ENCODE measurements at places on chromosomes 4 and X.

GRCh38 chr4:158098802-158099201 lies 74.0 kb downstream of the GASK1B start:
- no peak for DNase-seq

DNA sequence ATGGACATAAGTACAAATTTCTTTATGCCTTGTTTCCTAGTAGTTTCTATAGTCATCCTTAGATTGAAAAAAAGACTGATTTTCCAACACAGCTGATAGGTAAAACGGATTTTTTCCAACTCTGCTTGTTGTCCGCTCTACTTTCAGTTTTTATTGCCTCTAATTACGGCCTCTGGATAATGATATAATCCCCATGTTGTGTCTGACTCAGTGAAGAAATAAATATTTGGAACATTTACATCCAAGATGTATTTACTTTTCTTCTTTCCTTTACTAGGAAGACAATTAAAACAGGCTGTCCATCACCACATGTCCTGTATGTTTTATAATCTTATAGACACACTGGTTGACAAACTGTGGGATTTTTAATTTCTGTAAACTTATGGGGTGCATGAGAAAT lies 6.8 kb upstream of the CXCL3 start:
- DNase-seq: no peak

DNA sequence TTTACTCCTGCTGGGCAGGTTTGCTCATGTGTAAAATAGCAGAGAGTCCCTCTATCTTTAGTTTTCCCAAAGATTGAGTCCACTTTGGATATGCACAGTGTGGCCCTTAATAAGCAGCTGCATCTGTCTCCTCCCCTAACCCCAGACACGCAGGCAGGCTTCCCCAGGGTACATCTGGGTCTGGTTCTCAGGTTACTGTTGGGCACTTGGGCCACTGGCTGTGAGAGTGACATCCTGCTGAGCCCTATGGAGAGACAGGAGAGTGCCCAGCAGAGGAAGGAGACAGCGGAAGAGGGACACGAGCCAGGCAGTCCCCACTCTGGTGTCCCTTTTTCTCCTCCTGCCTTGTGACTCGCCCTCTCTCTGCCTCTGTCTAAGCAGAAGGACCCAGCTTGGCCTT lies 16.0 kb downstream of the XK start:
- DNase-seq: no peak

GRCh38 chr4:22962295-22962694 lies 269.6 kb downstream of the GBA3 start:
- peak; percentile 1 for DNase-seq

DNA sequence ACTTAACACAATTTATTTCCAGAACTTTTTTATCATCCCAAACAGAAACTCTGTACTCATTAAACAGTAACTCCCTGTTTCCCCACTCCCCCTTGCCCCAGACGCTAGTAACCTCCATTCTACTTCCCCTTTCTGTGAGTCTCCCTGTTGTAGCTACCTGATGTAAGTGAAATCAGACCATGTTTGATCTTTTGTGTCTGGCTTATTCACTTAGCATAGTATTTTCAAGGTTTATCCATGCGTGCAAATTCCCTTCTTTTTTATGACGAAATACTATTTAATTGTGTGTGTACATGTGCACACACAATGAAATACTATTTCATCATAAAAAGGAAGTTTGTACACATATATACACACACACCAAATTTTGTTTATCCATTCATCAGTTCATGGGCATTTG lies 5.2 kb downstream of the PKD2 start:
- peak; percentile 20 for DNase-seq

DNA sequence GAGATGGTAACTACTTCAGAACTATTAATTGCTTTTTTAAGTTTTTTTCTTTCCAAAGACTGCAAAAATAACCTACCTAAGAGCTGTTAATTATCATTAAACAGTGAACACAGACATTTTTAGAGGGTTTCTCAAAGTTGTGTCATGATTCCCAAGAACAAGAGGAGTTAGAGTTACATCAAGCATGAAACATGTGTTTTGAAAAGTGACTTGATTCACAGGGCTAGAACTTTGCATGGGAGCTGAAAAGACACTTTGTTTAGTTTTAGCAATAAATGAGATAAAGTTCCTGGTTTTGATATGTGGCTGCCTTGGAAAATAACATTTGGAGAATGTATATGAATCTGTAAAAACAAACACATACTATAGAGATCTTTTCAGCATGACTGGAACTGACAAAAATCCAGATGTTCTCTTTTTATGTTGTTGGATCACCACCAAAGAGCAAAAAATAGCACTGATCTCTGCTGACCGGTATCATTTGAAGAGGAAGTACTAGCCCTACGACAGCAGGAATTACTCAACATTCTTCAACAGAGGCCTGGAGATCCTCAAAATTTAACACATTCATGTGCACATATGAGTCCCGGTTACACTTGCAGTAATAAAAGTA lies 173.0 kb upstream of the PCDH18 start:
- no peak for DNase-seq

DNA sequence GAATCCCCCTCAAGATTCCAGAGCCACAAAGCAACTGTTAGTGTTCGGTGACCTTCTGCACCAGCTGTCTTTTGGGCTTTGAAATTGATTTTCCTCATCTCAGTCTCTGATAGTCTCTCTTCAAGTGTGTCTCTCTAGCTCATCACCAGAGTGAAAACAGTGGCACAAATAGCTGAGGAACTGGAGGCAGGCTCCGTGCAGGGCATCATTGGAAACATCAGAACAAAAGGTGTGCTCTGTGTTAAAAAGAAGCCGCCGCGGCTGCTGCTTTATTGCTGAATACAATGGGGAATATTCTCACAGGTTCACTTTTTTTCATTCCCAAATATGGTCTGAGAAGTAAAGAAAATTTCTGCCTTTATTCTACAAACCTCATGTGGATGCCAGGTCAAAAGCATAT lies 297.5 kb downstream of the DCTD start:
- no peak for DNase-seq

GRCh38 chr4:20260821-20261220 lies 9.1 kb downstream of the SLIT2 start:
- no peak for DNase-seq

DNA sequence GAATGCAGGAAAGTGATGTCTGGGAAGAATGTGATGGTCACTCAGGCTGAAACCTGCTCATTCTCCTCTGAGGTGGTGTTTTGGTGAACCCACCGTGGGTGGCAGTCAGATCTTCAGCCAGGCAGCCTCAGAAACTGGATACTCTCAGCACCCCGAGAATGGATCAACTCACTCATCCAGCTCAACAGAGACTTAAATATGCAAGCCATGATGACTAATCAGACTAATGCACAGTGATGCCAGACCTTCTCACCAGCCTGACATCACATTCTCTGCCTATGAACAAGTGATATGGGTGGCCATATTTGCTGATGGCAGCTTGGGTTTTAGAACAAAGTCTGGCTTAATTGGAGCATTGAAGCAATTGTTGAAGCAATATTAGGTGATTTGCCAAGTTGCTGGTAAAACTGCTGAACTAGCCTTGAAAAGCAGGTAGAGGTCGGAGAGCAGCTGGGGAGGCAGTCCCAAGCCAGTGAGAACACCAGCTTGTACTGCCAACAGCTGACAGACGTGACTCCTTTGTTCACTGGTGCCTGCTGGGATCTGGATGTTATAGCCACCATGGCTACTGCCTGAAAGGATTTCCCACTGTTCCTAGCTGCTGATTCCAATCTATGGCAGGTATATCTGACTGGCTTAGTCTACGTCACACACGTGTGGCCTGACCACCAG lies 608.1 kb downstream of the MID1IP1 start:
- no peak for DNase-seq

DNA sequence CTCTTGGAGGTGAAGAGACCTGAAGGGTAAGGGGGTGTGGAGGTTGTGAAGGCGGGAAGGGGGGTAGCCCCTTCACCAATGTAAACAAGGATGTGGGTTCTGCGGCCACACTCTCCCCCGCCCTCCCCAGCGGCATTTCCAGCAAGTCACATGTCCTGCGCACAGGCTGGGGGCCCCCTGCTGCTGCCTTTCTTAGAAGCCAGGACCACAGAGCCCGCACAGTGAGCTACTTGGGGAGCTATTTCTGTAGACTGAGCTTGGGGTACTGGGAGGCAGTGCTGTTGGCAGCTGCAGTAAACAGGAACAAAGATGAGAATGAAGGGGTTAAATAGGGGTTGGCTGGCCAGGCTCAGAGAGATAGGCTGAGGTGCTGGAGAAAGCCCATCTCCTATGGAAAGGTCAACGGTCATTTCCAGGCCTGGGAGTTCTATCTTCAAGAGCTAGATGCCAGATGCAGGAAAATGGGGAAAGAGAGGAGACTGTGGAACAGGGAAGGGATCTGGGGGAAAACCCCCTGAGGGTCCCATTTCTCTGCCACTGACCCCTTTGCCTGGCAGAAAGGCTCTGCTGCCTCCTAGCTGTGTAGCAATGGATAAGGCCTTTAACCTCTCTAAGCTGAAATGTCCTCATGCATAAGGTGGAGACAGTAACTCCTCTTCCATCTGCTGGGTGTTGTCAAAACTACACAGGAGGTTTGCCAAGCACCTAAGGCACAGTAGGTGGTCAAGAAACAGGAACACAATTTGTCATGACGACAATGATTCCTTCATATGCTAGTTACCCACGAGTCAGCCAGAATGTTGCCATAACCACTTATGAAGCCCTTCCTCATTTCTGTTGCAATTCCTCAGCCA lies 18.5 kb upstream of the PIM2 start:
- DNase-seq: peak; percentile 95

GRCh38 chr4:40178672-40179071 lies 18.2 kb upstream of the RHOH start:
- DNase-seq: no peak

DNA sequence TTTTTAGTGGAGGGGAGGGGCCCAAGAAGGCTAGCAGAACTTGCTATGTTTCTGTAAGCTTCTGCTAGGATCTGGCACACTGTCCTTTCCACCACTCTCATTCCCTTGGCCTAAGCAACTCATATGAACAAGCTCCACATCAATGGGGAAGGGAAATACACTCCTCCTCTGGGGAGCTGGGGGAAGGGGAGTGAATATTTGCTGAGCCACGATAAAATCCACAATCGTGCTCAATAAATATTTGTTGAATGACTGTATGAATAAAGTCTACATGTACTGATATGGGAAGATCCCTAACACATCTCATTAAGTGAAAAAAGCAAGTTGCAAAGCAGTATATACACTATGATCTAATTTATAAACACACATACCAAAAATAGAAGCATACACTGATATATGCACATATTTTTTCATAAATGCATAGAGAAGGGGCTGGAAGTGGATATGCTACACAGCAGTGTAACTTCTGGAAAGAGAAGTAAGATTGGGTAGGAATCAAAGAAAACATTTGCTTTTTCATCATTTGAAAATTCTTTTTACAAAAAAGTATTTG lies 95.8 kb upstream of the EFHC2 start:
- no peak for DNase-seq

DNA sequence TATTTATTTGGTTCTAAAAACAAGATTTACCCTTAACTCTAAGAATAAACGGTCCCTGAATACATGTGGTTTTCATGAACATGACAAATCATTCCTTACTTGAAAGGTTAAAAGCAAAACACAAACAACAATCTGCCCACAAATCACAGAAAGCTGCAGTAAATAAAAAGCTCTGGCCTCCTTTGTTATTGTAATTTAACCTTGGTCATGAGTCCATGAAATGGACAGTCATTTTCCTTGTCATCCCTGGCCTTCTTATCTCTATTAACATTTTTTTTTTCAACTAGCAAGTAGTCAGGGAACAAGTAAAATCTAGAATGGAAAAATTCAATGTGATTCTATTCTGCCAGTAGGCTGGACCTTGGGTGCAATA lies 92.7 kb downstream of the SCD5 start:
- DNase-seq: no peak

DNA sequence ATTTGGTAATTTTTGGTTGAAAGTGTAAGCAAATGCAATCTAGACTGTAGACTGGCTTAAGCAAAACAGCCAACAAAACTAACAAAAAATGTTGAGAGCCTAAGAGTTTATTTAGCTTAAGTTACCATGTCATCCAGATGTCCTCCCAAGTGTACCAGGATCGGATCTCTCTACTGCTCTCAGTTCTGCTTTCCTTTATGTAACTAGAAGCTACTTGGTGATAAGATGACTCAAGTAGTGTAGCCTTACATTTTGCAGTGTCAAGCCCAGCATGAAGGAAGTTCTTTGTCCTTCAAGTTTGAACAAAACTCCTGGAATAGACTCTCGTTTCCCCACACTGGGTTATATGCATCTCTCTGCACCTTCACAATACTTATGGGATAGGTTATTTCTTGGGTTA lies 1500.0 kb downstream of the STIM2 start:
- no peak for DNase-seq

GRCh38 chr4:158071931-158072330 lies 100.9 kb downstream of the GASK1B start:
- no peak for DNase-seq

Data from GM12865 (cell line).